ENCODE measurements at places on chromosomes 3 and 15. TPM values are rescaled to one million over a fixed set of nuclear protein-coding genes. Genes with fewer than 3 reads are reported as not detected.

HESX1 gene
- total RNA-seq = 0.25 TPM

CASR gene
- not detected for total RNA-seq

SEC22C gene
- 46.2 TPM for total RNA-seq

PML gene
- total RNA-seq = 14.0 TPM

RPP14 gene
- 13.3 TPM for total RNA-seq

ARNT2 gene
- total RNA-seq = 72.8 TPM

FBXW12 gene
- 1.5 TPM for total RNA-seq

CLCN2 gene
- 6.1 TPM for total RNA-seq

PAK2 gene
- total RNA-seq = 61.0 TPM

AHSG gene
- not detected for total RNA-seq
